Stimulated activated CD8-positive, alpha-beta memory T cell treated with anti-CD3 and anti-CD28 coated beads, Interleukin-2, amount 100 ng/mL, for 1 hour (primary cell): ENCODE measurements at places on chromosomes 1 and 21.

DNA sequence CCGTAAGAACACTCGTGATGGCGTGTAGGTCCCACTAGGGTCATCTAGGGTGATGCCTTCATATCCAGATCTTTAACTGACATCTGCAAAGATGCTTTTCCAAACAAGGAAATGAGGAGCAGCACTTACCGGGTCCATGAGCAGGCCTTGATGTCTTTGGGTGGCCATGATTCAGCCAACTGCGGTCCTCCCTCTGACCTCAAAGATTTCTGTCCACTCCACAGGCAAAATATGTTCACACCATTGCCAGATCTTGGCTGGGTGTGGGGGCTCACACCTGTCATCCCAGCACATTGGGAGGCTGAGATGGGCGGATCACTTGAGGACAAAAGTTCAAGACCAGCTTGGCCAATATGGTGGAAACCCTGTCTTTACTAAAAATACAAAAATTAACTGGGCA, 18.2 kb downstream of the TRPM2 start:
- DNase-seq: no peak

GRCh38 chr1:237042892-237043576, 1.1 kb downstream of the RYR2 start:
- no peak for DNase-seq

DNA sequence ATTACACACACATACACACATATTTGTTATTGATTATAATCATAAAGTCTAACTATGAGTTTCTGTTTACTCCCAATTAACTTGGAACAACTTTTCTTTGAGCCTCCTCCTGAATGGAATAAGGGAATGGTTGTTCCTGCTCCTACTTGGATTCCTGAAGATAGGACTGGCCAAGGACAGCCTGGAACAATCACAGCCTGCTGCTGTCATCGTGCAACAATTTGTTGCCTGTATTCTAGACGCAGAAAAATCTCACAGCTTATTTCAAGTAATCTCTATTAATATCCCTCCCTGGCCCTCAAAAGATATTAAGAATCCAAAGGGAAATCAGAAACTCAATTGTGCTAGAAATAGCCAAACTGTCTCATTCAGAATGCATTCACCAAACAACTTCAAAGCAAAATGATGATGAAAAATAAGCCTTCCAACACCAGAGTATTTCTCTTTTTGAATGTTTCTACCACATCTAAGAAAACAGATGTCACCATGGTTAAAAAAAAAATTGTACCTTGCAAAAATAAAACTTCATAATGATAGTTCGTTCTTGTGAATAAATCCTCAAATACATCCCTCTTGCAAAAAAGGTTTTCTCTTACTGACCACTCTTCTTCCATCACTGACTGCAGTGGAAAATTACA, 30.9 kb downstream of the RCAN1 start:
- no peak for DNase-seq

- no peak for DNase-seq
These were observed 8.0 kb downstream of the CFAP410 start for GRCh38 chr21:44331209-44331608.

GRCh38 chr1:57324388-57324787, 99.5 kb downstream of the DAB1 start:
- DNase-seq: no peak

- DNase-seq: no peak
These were observed 11.8 kb downstream of the RTCA start for GRCh38 chr1:100277866-100278265.

GRCh38 chr1:225882694-225883615, 775 bp upstream of the TMEM63A start:
- no peak for DNase-seq

GRCh38 chr1:77686796-77687518, 4.5 kb upstream of the ZZZ3 start:
- no peak for DNase-seq
